ENCODE measurements at places on chromosomes 1 and 21.
A peak's percentile ranks its signal among the peaks of the same experiment; 100 is the strongest.

- DNase-seq = no peak
Observed at GRCh38 chr1:25103164-25103795, 129.0 kb downstream of the SYF2 start.

- no peak for DNase-seq
Observed at GRCh38 chr1:235910357-235911299, 43.9 kb upstream of the LYST start.

DNA sequence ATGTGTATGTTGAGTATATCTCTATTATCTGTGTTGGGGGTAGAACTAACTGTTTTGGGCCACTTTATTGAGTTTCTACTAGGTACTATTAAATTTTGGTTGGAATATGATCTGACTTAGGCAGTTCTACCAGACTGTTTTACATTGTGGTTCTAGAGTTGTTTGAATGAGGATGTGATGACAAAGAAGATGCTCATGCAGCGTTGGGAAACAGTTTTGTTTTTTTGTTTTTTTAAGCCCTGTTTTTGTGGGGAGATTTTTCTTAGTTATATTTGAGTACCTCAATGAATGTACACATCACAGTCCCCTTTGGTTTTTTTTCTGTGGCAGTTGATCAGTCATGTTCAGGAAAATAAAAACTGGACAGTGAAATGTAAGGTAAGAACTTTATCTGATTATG, 40.1 kb downstream of the TMED5 start:
- no peak for DNase-seq

- no peak for DNase-seq
Observed at GRCh38 chr1:18868354-18868753, 8.9 kb upstream of the TAS1R2 start.

- DNase-seq = peak; percentile 43
Observed at GRCh38 chr1:28359592-28360239, 9.8 kb upstream of the PHACTR4 start.

- no peak for DNase-seq
Observed at GRCh38 chr21:35451276-35451675, 402.2 kb upstream of the RUNX1 start.

DNA sequence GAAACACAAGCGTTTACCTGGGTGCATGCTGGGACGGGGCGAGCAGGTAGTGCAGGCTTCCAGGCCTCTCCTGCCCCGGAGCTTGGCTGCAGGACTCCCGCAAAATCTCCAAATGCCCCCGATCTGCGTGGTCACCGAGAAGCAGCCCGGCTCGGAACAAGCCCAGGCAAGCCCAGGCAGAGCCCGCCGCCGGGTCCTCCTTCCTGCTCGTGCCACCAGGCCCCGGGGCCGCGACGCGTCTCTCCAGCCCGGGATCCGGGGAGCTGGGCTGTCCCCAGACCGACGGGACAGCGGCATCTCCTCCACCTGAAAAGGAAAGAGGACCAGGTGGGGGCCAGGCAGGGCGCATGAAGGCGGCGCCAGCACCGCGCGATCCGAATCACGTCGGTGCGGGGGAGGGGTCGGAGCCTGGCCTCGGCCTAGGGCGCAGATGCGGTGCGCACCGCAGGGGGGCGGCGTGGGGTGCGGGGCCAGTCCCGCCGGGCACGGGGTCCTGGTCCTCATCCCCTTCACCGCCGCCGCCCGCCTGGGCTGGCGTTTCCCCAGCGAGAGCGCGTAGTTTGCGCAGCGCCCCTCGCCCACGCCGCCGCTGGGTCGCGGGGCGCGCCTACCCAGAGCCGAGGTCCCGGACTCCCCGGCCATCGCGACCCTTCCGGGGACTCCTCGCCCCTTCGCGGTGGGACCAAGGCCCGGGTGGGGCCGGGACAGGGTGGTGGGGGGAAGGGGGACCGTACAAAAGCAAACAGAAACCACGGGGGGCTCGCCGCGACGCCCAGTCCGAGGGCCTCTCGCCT, 52.4 kb upstream of the H6PD start:
- DNase-seq = peak; percentile 39

GRCh38 chr1:9797049-9797448, 26.7 kb downstream of the CLSTN1 start:
- no peak for DNase-seq

DNA sequence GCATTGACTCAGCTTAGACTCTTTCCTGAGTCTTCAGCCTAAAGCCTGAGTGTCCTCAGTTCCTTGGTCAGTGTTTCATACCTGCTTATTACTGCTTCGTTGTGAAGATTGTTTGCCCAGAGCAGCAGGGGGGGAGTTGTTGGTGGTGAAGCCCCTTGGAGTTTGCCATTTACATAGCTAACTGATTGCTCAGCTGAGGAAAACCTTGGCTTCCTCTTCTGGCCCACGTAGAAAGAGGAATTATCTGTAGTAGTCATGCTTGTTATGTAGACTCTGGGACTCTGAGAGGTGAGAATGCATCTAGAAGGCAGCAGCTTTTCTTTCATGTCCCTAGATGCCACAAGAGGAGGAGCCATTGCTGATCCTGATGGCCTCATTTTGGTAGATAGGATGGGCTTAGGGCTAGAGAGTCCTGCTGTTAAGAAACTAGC, 125.9 kb downstream of the MAST2 start:
- no peak for DNase-seq

DNA sequence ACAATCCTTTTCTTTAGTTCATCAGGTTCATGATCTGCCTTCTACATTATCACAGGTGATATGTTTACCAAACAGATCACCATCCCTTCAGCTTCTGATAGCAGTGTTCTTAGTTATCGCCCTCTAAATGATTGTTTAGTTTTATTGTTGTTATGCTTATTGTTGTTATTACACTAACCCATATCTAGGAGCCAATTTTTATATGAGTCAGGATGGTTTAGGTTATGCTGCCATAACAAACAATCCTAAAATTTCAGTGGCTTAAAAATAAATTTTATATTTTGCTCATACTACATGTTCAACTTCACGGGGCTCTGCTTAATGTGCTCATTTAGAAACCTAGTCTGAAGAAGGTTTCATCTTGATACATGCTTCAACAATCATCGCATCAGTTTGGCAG, 4.4 kb upstream of the JUN start:
- no peak for DNase-seq

DNA sequence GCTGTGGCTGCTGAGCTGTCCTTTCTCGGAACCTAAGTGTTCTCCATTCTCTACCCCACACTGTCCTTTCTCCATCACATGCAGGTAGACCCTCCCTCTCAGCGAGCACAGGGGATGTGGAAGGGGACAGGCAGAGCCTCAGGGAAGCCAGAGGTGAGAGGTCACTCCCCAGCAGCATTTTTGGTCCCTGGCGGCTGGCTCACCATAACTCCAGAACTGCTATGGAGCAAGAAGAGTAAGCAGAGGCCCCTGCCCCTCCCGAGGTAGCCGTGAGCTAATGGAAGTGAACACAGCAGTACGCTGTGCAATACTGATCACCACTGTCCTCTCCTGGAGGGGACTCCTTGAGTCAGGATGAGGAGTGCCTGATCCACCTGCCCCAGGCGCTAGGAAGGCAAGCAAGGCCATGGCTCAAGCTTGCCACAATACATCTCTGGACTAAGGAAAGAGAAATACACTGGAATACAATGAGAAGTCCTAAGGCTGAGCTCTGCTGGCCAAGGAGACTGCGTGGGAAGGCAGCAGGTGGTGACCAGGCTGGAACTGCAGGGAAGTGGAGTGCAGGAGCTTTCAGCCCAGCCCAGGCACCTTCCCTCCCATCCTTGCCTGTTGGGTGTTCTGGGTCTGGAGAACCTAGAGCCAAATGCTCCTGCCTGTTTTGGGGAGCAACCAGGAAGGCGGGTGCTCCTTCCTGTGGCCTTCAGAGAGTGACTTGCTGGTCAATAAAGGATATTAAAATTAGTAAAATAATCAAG, 96.2 kb downstream of the LAMC2 start:
- DNase-seq = no peak

DNA sequence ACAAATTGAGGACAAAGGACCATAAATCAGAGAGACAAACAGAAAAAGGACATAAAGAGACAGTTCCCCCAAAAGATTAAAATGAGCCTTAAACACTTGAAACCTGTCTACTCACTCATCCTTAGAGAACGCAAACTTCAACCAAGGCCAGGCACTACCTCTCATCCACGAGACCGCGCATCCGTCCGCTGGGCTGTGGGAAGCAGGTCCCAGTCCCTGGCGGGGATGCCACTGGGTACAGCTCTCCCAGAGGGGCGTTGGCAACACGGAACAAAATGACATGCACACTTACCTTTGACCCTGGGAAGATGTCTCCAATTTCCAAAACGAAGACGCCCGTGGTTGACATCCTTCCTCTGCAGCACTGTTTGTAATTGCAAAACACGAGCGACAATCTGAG, 16.5 kb upstream of the ADARB1 start:
- no peak for DNase-seq

GRCh38 chr1:223710179-223711133, 1.9 kb upstream of the CAPN2 start:
- DNase-seq = no peak

GRCh38 chr1:31904339-31905092, 33.7 kb downstream of the PTP4A2 start:
- DNase-seq = no peak

DNA sequence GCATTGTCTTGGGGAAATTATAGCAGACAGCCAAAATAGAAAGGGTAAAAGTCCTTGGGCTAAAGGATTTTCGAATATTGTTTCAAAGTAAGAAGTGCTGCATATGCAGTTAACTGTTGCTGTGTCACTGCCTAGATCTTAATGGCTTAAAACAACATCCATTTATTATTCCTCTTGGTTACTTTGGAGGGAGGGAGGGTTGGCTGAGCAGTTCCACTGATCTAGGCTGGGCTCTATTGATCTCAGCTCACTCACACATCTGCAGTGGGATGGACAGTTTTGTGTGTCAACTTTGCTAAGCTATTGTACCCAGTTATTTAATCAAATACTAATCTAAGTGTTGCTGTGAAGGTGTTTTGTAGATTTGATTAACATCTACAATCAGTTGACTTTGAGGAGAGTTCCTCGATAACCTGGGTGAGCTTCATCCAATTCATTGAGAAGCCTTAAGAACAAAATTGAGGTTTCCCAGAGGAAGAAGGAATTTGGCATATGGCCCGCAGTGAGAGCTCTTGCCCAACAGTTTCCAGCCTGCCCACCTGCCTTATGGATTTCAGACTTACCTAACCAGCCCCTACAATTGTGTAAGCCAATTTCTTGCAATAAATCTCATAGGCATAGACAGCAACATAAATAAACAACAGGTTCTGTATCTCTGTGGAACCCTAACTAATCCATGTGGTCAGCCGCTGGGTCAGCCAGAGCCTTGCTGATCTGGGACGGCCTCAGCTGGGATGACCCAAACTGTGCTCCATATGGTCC, 187.3 kb downstream of the AK5 start:
- DNase-seq = no peak

- DNase-seq = no peak
Observed at GRCh38 chr21:16514316-16514715, 784.5 kb downstream of the USP25 start.

- no peak for DNase-seq
Observed at GRCh38 chr1:171141688-171142415, 43.2 kb upstream of the FMO2 start.

GRCh38 chr1:63967901-63968300, 194.1 kb downstream of the ROR1 start:
- DNase-seq = no peak

DNA sequence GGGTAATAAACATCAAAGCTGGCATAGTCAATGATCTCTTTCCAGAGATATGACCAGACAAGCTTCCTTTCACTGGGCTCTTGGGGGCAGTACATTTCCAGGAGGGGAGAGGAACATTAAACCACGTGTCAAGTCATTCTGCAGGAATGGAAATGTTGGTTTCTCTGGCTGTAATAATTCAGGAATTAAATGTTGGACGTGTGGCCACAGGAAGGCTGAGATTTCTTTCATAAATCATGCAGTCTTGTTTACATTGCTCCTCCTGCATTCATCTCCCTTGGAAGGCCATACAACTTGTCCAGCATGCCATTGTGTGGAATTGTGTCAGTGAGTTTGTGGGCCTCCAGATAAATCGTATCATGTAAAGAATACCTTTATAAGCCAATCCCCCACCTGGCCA, 259.2 kb downstream of the ADGRL2 start:
- no peak for DNase-seq

GRCh38 chr1:229474509-229474908, 33.6 kb downstream of the NUP133 start:
- no peak for DNase-seq

DNA sequence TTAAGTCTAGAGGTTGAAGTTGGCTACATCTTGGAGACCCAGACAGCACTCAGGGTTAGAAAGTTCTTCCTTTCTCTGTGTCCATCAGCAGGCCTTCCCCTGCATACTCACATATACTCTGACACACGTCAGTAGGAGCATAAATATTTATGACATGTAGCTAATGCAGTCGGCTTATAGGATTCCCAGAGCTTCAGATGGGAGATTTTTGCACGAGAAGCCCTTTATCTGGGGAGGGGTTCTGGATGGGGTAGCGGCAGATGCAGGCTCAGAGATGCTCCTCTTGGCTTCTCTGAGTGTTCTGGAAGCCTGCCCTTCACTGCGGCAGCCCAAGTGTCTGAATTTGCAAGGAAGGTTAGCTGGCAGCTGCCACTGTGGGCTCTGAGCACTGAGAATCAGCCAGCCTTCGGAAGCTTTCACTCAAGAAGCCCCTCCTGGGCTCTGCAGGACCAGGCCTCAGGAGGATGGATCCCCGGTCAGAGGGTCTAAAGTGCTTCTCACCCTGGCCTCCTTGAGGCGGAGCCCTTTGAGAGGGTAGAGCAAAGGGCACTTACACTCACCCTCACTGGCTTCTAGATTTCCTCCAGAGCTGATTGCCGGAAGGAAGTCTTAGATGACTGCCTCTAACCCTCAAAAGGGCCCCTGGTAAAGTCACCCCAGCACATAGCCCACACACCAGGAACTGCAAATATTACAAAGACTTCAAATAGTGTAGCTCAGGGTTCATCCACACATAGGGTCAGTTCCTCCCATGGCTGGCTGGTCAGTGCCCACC, 68.1 kb upstream of the NFASC start:
- DNase-seq = no peak

- DNase-seq = no peak
Observed at GRCh38 chr1:18253093-18253492, 145.5 kb downstream of the IGSF21 start.

DNA sequence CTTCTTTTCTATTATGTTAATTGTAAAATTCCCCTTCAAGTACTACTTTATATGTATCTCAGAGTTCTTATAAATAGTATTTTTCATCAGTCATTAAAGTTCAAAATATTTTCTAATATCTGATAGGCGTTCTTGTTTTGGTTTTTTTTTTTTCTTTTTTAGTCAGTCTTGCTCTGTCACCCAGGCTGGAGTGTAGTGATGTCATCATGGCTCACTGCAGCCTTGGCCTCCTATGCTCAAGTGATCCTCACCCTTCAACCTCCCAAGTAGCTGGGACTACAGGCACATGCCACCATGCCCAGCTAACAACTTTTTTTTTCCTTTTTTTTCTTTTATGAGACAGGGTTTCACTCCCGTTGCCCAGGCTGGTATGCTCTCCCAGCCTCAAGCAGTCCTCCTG, 27.3 kb downstream of the AGMAT start:
- DNase-seq = no peak

DNA sequence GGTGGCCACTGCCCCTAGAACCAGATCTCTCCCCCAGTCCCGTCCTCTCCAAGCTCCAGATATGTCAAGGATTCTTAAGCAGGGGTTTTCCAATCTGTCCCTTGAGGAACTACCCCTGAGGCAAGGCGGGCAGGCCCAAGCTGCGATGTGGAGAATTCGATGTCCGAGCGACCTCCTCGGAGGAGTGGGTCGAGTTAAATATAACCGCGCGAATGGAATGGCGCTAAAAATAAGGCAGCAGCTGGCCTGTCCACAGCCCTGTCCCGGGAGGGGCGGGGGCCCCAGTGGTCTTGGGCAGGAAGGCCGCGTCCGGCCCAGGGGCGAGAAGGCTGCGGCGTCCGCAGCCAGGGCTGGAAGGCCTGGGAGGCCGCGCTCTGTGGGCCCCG, 5.8 kb upstream of the FOXD3 start:
- no peak for DNase-seq

- DNase-seq = no peak
Observed at GRCh38 chr1:25647106-25647505, 30.5 kb downstream of the MAN1C1 start.

Data from GM19239 (cell line).